Cardiac muscle cell (in vitro differentiated cells and primary cell): ENCODE measurements at places on chromosomes 12 and 14.

GRCh38 chr12:110266980-110267620 lies 13.9 kb upstream of the ATP2A2 start:
- peak; percentile 87 for DNase-seq

DNA sequence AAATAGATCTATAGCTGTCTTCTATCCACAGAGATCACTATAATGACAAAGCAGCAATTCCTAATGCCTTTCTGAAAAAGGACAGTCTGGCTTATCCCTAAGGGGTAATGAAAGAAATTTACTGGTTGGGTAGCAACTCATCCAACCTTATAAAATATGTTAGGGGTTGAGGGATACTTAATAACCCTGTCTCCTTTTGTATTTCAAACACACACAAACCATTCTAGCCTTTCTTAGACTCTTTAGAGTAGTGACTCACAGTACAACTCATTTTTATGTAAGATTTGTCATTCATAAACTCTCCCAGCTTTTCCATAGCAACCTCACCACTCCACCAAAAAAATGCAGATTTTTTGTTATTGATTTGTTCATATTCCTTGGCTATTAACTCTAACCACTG lies 167.9 kb downstream of the FSCB start:
- DNase-seq, result no peak

GRCh38 chr12:31962076-31962475 lies 2.9 kb downstream of the RESF1 start:
- peak; percentile 33 for DNase-seq

- DNase-seq, result peak; percentile 97
These were observed at the start of gene SPSB2 for GRCh38 chr12:6873094-6874014. Gene SPSB2, minus strand, starts transcription at chr12:6873303. Its CDS starts 402 bp downstream, at chr12:6872901.

GRCh38 chr14:92995620-92996019 lies 72.7 kb downstream of the CHGA start:
- DNase-seq, result no peak

DNA sequence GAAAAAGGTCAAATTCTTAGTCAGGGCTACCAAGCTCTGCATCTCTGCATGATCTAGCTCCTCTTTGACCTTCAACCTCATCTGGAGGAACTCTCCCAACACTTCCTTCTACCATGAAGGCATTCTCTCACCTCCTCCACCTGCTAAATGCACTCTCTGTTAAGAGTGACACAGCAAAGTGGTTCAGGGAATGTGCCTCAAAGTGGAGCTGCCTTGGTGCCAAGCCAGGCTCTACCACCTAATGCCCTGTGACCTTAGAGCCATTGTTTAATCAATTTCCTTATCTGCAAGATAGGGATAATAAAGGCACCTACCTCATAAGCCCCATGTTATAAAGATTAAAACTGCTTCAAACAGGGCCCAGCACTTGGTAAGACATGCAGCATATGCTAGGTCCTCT lies 236.7 kb downstream of the ANO2 start:
- no peak for DNase-seq

DNA sequence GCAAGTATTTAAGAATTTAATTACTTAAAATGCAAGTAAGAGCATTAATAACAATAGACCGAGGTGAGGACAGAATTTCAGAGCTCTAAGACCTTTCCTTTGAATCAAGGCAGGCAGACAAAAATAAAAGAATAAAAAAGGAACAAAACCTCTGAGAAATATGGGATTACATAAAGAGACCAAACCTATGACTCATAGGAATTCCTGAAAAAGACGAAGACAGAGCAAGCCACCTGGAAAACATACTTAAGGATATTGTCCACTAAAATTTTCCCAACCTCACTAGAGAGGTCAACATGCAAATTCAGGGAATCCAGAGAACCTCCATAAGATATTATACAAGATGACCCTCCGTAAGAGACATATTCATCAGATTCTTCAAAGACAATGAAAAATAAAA lies 325.1 kb downstream of the AEBP2 start:
- DNase-seq, result no peak

DNA sequence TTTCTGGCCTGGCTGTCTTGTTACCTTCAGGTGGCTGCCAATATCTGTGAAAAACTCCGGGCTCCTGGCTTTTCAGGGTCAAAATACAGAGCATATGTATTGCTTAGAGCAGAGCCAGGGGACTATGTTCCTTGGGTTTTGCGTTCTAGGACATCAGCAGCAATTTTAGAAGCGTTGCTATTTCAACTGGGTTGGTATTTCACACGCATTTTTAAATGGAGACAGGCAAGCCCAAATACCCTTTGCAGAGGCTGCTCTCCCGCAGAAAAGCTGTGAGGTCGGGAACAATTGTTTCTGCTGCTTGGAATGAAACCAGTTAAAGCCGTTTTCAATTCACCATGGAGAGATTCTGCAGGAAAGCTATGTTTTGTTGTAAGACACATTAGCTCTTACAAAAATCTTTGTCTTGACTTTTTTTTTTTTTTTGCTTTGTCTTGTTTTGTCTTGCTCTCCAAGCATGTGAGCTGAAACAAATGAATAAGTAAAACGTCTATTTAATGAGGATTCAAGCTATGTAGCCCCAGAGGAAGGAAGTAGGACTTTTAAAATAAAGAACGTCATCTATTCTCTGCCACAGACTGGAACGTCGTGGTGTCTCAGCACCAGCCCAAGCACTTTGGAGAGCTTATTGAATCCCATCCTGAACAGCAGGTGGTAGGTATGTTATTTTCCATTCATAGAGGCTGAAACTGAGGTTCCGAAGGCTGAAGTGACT lies 181.0 kb upstream of the TBX3 start:
- DNase-seq, result peak; percentile 6

- DNase-seq, result no peak
These were observed 212.2 kb upstream of the DIO3 start for GRCh38 chr14:101349108-101349507.

DNA sequence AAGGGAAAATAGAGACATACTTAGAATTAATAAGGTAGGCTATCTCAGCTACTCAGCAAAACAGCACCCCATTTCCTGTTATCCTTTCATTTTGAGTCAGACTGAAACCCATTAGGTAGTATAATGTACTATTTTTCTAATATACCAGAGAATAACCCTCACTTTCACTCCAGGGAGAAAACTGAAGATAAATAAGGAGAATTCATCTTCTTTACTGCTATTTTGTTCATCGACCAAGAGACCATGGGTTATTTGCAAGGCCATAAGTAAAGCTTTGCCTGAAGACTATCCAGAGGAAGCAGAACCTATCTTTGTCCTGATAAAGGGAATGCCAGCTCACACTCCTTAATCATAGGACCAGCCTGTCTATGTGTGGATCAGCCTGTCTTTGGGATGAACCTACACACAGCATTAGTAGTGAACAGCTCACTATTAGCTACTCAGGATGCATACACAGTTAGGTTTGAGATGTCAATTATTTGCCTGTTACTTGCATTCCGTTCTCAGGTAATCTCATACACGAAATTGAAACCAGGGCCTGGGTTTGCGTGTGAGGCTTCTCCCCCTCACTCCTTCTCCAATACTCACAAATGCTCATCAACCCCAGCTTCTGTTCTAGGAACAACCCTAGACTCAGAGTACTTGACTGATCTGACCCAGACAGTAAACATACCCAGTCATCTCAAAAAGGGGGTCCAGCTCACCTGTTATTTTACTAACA lies 124.4 kb downstream of the DAD1 start:
- no peak for DNase-seq

DNA sequence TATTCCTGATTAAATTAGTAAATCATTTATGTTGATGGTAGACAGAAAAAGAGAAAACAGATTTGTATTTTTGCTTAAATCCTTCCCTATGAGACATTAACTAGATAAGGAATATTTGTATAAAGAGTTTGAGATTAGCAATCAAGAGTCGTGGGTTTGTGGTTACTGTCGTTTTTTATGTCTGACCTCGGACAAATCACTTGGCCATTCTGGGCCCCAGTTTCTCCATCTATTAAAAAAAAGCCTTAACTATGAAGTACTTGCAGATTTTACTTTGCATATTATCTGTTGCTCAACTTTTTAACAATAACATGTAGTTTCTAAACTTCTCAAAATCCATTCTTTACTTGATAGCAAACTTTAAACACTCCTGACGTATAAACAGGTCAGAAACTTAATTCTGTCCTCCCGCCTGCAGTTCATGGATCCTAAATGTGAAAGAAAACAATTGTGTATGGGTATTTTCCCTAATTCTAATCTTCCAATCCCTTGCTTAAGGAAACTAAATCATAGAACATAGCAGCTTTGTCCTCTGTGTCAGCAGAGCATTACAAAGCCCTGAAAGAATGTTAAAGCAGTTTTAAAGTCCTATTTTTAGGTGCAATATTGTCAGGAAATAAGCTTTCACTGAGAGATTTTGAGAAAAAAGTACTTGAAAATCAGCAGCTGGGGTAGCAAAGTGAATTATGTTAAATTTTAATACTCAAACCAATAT lies 118.2 kb downstream of the GPR135 start:
- no peak for DNase-seq

- peak; percentile 48 for DNase-seq
These were observed 95.7 kb downstream of the SCN8A start for GRCh38 chr12:51686727-51687126.

DNA sequence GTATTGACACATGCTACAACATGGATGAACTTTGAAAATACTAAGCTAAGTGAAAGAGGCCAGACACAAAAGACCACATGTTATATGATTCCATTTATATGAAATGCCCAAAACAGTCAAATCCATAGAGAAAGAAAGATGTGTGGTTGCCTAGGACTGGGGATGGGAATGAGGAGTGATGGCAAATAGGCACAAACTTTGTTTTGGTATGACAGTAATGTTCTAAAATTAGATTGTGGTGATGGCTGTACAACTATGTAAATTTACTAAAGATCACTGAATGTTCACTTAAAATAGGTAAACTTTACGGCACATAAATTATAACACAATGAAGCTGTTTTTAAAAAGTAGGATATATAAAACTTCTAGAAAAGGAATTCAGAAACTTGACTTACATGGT lies 41.7 kb downstream of the PPP1R13B start:
- DNase-seq, result no peak

DNA sequence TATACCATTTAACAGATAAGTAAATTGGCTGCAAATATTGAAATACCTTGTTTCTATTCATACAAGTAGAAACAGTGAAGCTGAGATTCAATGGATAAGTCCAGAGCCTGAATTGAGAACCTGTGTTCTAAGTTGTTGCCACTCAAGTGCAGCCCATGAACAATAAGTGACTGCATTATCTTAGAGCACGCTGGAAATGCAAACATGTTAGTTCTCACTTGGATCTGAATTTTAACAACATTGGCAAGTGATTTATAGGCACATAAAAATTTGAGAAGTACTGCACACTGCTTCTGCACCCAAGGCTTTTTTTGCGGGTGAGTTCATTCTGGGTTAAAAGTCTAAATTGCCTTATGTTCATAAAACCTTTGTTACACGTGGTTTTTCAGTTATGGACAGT lies 484.3 kb downstream of the NAV3 start:
- no peak for DNase-seq

DNA sequence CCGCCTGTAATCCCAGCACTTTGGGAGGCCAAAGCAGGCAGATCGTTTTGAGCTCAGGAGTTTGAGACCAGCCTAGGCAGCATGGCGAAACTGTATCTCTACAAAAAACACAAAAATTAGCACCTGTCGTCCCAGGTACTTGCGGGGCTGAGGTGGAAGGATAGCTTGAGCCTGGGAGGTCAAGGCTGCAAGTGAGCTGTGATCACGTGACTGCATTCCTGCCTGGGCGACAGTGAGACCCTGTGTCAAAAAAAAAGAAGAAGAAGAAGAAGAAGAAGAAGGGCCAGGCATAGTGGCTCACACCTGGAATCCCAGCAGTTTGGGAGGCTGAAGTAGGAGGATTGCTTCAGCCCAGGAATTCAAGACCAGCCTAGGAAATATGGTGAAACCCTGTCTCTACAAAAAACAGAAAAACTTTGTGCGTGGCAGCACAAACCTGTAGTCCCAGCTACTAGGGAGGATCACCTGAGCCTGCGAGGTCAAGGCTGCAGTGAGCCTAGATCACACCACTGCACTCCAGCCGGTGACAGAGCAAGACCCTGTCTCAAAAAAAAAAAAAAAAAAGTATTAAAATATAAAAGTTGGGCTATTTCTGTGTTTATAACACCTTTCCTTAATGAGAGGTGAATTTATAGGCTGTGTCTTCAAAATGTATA lies 15.5 kb downstream of the RXYLT1 start:
- DNase-seq, result no peak

DNA sequence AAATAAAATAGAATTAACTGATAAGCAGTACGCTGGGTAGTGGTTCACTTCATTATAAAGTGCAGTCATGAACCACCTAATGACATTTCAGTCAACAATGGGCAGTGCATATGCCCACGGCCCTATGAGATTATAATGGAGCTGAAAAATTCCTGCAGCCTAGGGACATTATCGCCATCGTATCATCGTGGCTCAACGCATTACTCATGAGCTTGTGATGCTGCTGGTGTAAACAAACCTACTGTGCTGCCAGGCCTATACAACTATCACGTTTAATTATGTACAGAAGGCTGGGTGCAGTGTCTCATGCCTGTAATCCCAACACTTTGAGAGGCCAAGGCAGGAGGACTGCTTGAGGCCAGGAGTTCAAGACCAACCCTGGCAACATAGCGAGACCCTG lies 62.3 kb upstream of the TMEM263 start:
- DNase-seq, result no peak

DNA sequence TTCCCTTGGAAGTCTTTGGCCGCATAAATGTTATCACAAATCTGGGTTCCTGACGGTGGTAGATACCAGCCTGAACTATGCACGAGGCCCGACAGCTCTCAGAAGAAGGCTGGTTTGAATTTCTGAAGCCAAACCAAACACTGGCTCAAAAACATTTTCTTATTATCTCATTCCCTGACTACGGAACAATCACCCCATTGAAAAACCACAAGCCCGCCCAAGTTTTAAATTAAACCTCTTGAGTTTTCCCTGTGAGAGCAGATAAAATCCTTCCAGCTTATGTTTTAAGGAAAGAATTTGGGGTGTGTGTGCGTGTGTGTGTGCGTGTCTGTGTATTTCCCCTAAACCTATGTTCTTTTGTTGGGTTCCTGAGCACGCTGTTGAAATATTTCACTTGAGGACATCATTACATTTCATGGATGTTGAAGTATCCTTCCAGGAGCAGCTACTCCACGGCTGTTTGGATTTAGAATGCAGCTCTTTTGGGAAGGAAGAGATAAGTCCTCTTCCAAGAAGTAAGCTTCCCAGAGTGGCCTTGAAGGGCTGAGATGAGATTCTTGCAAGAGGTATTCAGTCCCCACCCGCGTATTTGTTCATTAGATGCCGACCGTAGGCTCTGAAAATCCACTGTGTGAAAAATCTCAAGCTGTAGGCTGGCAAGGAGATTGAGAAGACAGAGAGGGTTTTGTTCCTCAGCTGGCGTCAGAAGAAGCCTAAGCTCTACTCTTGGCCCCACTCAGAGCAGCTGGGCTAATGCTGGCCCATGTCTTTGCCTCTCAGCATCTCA lies 131.0 kb upstream of the NCOR2 start:
- DNase-seq, result peak; percentile 92

DNA sequence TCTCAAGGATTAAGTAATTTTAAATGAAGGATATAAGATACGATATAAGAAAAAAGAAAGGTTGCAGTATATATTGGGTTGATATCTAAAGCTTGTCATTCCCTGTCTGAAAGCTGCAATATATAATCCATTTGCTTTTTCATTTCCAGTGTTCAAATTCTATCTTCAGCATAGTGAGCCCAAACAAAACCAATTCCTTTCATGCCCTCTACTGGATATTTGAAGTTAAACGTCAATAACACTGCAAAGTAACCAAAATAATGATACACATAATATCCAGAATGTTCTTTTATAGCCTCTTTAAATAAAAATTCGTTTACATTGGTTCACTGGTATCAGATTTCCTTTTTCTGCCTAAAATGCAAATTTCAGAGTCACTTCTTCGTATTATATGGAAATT lies 64.5 kb upstream of the DAAM1 start:
- DNase-seq, result peak; percentile 40

GRCh38 chr12:106001105-106001836 lies 137.5 kb downstream of the NUAK1 start:
- no peak for DNase-seq
